Activated CD4-positive, alpha-beta T cell treated with anti-CD3 and anti-CD28 coated beads, Interleukin-2, amount 10 ng/mL, durations not matched to agents 24 days and 14 days (primary cell): ENCODE measurements at places on chromosomes 16 and 17. TPM values are rescaled to one million over a fixed set of nuclear protein-coding genes. Genes with fewer than 3 reads are reported as not detected.

SOCS7 gene
- total RNA-seq, result 31.2 and 31.4 TPM in 2 replicates

PRR11 gene
- 29.7 and 32.6 TPM in 2 replicates for total RNA-seq

CORO6 gene
- total RNA-seq, result 5.6 and 6.4 TPM in 2 replicates

KRT32 gene
- total RNA-seq, result not detected in 2 replicates

PRM2 gene
- total RNA-seq, result not detected in 2 replicates

KRTAP3-2 gene
- total RNA-seq, result not detected in 2 replicates

SLC6A2 gene
- total RNA-seq, result not detected in 2 replicates

RNF112 gene
- 0.40 TPM in 1 of 2 replicates, not detected in the other for total RNA-seq

DNA sequence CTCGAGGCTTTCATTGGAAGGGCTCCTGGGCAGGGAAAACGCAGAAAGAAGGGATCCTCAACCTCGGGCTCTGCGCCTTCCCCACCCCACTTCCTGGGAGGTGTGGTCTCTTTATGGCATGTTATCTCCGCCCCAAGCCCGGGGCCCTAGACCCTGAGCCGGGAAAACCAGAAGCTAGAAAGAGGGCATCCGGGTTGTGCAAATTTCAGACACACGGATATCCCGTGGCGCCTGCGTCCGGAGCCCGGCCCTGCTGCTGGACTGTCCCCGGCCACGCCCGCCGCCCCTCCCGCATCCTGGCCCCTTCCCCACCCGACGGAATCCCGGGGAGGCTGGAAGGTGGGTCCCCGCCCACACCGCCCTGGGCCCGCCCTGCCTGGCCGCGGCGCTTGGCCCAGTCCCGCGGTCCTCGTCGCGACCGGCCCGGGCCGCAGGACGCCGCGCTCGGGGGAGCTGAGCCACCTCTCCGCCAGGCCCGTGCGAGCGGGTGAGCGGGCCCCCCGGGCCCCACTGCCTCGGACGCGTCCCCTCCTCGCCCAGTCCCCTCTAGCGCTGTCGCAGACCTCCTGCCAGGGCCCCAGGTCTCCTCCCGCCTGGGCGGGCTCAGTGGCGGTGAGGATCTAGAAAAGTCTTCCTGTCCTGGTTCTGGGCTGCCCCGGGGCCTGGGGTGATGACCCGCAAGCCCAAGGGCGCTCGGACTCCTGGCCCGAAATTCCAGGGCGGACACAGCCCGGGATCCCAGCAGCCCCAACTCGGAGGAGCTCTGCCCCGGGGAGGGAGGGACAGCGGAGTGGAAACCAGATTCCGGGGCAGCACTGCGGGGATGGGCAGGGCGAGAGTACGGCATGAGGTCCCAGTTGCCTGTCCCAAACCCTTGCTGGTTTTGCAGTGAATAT is at the start of gene SLC16A5:
Gene SLC16A5 (plus strand): TSS at position 397 of the 896 bp plus-strand sequence. CDS start 5,683 bp downstream, outside the sequence.
- DNase-seq, result peak; percentile 88

GRCh38 chr16:89420204-89420603 is 70.2 kb downstream of the ANKRD11 start:
- no peak for DNase-seq

GRCh38 chr17:19703106-19703827 is 13.1 kb downstream of the SLC47A2 start:
- no peak for DNase-seq

DNA sequence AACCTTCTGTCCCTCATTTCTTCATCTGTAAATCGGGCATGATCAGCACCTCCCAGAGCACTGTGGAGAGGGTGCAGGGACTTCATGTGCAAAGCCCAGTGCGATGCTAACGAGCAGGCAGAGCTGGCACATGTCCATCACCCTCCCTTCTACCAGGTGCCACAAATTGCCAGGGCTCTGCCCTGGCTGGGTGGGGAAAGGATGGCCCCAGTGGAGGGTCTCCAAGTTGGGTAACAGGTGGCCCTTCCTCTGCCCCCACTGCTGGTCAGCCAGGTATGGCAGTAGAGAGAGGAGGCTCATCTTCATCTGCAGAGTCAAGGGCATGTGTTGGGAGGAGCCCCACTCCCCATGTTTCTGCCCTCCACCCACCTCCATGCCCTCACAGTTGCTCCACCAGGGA is 61.5 kb upstream of the CDH5 start:
- DNase-seq, result no peak

- DNase-seq, result no peak
Observed at GRCh38 chr17:28745786-28746411, 2.1 kb downstream of the TRAF4 start.

GRCh38 chr16:27448532-27449433 is 46.8 kb downstream of the IL21R start:
- DNase-seq, result no peak

DNA sequence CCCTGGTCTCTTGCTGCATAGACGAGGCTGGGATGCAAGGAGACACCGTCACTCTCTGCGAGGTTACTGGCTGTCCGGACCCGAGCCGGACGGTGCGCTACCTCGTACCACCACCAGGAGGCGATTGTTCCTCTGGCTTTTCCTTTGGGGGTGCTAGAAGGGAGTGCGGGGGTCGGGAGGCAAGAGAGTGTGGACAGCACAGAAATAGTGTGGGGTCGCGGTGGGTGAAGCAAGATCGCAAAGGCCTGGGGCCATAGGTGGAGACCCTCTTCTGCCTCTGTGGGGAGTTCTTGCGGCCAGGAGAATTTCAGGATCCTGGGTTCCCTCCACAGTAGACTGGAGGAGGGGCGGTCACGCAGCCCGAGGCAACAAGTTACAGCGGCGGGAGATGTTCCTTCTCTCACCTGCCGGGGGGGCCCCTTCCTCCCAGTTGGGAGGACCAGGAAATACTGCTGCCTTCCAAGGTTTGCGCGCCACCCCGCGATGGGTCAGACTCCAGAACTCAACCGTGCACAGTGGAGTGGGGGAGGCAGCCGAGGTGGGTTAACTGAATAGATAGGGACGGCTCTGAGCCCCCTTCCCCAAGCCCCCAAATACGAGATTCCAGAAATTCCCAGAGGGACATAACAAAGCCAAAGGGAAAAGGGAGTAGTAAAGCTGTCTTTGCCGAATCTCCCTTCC is 6.9 kb downstream of the PHOSPHO1 start:
- peak; percentile 91 for DNase-seq

DNA sequence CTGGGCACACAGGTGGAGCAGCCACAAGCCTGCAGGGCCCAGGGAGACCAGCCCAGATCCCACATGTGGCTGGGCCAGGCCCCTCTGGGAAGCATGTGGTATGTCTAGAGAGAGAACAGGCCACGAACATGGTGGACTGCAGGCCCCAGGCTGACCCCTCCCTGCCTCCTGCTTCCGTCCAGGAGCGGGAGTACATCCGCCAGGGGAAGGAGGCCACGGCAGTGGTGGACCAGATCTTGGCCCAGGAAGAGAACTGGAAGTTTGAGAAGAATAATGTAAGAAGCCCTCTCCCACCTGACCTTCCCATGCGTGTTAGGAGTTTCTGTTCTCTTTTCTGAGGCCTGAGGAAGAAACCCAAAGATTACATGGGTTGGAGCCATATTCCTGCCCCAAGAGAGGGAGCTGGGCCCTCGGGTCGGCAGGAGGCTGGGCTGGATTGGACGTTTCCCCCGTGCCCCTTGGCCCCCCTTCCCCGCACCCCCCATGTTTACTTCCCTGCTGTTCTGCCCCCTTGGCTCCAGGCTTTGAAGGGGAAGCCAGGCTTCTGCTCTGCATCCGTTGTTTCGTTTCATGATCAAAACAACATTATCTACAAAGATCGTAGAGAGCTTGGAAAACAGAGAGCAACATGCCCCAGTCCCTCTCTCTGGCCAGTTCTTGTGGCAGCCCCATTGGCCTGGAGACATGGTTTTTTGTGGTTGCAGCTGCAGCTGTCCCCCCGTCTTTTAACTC is 5.7 kb upstream of the TCAP start:
- no peak for DNase-seq

DNA sequence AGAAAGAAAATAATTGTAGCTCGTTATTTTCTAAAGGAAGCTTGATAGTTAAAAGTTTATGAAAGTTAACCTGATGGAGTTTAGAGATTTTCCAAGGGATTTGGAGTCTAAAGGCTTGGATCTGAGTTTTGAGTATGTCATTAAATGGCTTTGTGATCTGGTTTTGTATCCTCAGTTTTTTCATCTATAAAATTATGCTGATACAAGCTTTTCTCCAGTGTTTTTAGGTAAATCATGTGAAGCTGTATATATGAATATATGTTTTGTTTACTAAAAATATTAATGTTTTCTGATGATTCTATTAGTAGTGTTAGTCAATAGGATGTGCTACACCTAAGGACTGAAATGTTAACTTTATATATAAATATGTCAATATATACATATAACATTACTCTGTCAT is 727.8 kb downstream of the CDH11 start:
- no peak for DNase-seq

DNA sequence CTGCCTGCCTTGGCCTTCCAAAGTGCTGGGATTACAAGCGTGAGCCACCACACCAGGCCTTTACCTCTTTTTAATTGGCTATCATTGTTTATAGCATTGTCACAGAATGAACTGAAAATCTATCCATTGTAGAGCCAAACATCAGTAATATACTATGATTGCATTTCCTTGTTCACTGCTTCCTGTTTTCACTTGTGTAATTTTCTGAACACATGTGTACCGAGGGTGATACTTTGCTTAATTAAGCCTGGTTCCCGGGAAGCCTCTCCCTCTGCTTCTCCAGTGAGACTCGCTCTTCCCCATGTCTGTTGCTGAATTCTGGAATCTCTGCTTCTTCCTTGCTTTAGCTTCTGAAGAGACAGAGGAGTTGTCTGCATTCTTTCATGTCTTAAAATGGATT is 33.1 kb downstream of the POLR3E start:
- DNase-seq, result no peak

DNA sequence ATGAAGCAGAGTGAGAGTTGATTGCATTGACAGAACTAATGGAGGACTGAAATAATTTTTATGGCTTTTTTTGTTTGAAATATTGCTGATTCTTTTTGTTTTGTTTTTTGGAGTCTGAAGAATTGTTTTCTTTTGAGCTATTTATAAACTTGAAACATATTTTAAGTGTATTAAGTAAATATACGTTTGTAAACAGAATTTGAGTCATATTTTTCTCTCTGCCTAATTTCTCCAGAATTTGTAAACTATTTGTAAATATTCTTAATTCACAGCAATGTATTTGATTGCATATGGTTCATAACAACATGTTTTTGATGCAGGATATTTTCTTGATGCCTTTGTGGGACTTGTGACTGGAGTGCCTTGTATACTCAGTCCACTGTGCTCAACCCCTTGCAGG is 50.7 kb downstream of the SLFN11 start:
- DNase-seq, result no peak

- DNase-seq, result no peak
Observed at GRCh38 chr17:80980397-80981061, 11.1 kb upstream of the CHMP6 start.

DNA sequence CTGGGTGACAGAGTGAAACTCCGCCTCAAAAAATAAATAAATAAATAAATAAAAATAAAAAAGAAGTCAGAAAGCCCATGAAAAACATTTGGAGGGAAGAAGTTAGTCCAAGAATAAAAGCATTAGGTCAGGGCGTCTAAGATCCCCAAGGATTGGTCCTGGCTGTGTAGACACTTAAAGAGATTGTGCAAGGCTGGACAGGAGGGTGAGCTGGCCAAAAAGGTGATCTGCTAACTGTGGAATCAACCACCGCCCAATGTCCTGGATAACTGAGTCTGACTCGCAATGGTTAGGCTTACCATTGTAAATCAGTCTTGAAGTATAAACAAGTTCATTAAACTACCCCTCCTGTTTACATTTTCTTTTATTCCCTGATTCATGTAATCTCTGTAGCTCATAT is 8.8 kb upstream of the ABCA8 start:
- no peak for DNase-seq

- DNase-seq, result no peak
Observed at GRCh38 chr17:11643851-11644250, 45.6 kb downstream of the DNAH9 start.
